ENCODE measurements at places on chromosomes 5 and 9.
A peak's percentile ranks its signal among the peaks of the same experiment; 100 is the strongest.

DNA sequence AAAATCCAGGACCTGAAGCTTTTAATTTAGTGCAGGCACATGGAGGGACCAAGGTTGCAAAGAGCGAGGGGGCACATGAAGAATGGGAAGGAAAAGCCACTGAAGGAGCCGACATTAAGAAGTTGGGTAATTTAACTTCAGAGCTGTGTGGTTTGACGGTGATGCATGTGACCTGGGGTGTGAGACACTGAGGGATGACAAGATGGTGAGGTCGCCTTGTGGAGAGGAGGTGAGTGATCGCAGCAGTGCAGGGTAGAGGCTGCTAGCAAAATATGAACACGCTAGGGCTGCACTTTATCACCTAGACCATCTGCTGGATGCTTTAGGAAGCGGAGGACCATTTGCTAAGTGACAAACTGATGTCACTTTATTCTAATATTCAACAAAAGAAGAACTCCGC, 339.0 kb upstream of the KIF2A start:
- DNase-seq, result no peak

DNA sequence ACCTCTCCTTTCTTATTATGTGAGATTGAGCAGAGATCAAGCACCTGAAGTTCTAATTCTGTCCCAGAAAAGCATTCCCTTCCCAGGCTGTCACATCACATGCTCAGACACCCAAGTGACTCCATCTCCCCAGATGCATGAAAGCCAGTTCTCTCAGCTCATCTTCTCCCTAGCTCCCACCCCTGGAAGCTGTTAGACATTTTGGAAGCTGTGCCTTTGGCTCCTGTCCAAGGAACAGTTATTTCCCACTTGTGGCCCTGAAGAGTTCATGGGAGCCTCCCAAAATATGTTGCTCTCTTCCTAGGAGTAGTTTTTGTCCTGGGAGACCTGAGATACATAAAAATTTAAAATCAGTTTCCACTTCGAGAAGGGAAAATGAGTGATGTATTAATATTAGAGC, 161.4 kb upstream of the GAS1 start:
- no peak for DNase-seq

DNA sequence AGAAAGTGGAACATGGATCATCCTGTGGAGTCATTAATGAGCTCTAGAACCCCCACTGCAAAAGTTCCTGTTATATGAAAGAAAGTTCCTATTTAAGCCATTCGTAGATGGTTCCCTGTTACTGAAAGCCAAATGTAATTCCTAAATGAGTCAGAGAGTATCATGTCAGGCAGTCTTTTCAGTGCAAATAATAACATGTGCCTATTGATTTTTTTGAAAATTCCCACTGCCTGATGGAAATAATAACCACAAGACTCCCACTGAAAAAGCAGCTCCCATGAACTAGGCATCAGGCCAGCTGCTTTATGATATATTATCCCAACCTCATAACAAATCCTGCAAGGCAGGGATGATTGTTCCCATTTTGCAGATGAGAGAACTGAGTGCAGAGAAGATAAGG, 217.2 kb downstream of the DAB2IP start:
- DNase-seq, result no peak

GRCh38 chr9:133160742-133161546, 2.8 kb downstream of the GBGT1 start:
- DNase-seq, result peak; percentile 36

- no peak for DNase-seq
Observed at GRCh38 chr5:68555907-68556681, 340.5 kb downstream of the PIK3R1 start.

- DNase-seq, result no peak
Observed at GRCh38 chr5:116509483-116510244, 65.0 kb downstream of the SEMA6A start.

- peak; percentile 11 for DNase-seq
Observed at GRCh38 chr5:173757403-173758209, 130.5 kb upstream of the CPEB4 start.

DNA sequence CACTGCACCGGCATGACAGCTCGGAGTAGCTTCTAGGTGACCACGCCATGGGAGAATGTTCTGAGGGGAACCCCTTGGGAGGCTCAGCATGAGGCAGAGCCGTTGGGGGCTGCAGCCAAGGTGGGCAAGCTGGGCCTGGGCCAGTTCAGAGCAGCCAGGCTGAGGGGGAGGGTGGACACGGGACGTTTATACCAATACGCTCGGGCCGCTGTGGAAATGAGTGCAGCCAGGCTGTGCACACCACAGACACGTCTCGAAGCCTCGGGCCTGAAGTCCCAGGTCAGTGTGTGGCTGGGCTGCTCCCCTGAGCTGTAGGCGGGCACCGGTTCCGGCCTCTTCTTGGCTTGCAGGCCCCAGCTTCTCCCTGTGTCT, 28.9 kb upstream of the SLC12A7 start:
- DNase-seq, result no peak

GRCh38 chr9:22088717-22089061, 79.6 kb upstream of the CDKN2B start:
- no peak for DNase-seq

GRCh38 chr9:21967169-21967568, 27.0 kb downstream of the CDKN2A start:
- no peak for DNase-seq

DNA sequence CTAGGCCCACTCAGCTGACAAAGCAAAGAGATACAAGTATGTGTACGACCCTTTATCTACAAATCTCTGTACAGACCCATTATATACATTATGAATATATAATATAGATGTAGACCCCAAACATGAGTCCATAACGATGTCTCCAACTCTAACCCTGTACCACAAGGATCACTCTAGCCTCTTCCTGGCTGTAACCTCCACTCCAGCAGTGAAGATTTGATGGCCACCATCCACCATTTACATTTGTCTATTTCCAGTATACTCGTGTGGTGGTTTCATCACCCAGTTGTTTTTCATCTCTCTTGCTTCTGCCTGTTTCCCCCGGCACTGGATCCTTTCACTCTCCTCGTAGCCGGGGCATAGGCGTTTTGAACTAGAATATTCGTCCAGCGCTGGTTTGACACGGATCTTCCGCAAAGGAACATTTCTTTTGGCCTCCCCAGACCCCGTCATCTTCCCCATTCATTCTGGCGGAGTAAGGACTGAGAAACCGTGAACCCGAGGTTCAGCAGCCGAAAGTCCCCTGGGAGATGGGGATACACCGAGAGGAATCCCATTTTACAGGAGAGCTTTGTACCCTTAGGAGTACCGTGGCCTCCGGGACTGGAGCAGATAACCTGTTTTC, 828 bp upstream of the TRIO start:
- no peak for DNase-seq

- no peak for DNase-seq
Observed at GRCh38 chr5:80343067-80343466, 23.3 kb downstream of the SPZ1 start.

- no peak for DNase-seq
Observed at GRCh38 chr5:145316282-145316681, 518.9 kb downstream of the PRELID2 start.

DNA sequence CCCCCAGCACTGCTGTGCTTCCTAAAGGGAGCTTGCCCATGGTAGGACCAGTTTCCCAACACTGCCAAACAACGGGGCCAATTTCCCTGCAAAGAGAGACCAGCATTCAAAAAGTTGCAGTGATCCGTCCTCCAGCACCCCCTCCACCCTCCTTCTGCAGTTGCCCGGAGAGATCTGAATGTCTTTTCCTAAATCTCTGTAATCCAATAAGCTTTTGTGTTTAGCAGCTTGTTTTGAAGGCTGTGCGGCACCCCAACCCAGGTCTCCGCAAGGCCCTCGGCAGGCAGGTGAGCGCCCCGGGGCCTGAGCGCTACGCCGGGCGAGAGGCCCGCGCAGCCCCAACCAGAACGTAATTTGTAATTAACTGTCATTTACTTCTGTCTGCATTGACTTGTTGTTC, 366.9 kb upstream of the IRX2 start:
- no peak for DNase-seq

DNA sequence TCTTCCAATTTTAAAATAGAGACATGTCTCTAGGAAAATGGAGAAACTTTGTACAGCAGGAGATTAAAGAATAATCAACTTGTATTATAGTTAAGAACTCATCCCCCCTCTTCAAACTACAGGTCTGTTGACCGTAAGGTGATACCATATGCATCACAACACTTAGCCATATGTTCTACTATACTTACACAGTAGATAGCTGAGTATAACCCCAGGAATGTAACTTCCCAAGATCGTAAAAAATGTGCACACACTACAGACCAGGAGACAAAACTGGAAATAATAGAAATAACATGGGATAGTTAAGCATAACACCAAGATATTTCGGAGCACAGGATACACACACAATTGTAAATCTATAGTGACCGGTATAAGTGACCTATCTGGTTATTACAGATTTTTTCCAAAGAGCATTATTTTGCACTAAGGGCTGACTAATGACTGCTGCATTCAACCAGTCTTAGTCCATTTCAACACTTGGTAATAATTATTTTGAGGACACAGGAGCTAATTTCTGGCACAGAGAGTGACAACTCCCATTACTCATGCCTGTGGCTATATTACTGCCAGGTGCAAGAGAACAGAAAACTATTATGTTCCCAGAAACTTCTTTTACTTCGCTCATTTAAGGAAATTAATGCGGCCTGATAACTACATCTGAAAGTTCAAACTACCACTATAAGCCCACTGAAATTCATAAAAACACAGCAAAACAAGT, 15.4 kb upstream of the ZNF622 start:
- DNase-seq, result no peak

GRCh38 chr9:125663127-125663526, 43.9 kb downstream of the MAPKAP1 start:
- DNase-seq, result no peak

DNA sequence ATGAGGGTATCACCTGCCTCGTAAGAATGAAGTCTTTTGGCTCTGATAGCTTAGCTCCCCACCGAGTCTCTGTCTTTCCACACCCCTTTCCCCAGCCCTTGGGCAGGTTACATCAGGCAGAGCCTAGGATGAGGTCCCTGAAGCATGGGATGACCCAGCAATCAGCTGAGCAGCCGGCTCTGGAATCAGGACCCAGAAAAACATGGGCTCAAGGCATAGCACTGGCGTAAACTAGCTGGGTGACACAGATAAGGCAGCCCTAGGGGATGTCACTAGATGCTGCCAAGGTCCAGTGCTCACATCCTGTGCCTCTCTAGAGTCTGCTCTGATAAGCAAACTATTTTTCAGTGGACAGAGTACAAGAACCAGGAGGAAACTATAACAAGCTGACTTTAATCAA, 26.6 kb downstream of the IDNK start:
- DNase-seq, result no peak

DNA sequence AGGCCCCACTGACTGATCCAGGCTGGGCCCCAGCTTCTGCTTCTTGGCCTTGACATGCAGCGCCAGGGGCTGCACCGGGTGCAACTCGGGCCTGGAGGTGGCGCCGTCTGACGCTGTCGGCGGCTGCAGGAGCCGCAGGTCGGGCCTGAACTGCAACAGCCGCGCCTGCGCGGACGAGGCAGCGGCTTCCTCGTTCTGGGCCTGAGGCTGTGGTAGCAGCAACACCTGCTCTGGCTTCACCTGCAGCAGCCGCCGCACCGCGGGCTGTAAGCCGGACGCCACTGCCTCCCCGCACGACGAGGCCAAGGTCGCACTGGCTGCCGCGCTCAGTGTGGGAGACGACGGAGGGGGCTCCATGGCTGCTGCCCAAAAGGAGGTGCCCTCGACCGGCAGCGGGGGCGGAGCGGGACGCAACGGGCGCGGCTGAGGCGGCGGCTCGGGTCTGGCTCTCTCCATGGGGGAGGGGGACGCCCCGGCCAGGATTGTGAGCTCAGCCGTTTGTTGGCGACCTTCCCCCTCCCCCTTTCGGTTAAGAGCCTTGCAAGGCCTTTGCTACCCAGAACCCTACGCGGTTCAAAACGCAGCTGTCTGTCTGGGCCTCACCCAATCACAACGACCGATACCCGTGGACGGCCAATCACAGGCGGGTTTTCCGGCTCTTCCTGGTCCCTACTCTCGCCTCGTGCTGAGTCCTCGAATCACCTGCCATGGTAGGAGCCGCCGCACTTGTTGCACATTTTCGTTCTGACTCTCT, 438 bp downstream of the SOX30 start:
- DNase-seq, result no peak

DNA sequence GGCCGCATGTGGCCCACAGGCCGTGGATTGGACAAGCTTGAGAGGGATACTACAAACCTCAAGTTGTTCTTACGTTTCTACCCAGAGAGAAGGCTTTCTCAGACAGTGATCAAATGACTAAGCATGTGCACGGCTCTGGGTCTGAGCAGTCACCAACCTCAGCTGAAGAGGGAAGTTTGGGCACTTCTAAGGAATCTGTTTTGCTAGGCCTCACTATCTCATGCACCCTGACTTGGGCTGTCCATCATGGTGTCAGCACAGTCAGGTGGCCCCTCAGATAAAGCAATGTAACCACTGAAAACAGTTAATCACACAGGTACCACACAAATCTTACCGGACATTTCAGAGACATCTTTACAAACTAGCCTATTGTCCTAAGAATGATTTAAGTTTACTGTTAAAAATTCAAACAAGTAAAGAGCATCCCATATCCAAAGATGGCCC, 24.6 kb downstream of the CSF2 start:
- no peak for DNase-seq

DNA sequence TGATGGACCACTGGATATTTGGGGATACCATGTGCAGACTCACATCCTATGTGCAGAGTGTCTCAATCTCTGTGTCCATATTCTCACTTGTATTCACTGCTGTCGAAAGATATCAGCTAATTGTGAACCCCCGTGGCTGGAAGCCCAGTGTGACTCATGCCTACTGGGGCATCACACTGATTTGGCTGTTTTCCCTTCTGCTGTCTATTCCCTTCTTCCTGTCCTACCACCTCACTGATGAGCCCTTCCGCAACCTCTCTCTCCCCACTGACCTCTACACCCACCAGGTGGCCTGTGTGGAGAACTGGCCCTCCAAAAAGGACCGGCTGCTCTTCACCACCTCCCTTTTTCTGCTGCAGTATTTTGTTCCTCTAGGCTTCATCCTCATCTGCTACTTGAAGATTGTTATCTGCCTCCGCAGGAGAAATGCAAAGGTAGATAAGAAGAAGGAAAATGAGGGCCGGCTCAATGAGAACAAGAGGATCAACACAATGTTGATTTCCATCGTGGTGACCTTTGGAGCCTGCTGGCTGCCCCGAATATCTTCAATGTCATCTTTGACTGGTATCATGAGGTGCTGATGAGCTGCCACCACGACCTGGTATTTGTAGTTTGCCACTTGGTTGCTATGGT, 54.5 kb upstream of the HNRNPA0 start:
- DNase-seq, result no peak

- DNase-seq, result no peak
Observed at GRCh38 chr5:18745042-18745987, 1111.1 kb downstream of the TAF11L14 start.

- peak; percentile 83 for DNase-seq
Observed at GRCh38 chr9:130042885-130043653, at the start of gene FNBP1. Gene FNBP1 (minus strand): TSS chr9:130043189. CDS start chr9:130042975, 214 bp downstream.

- no peak for DNase-seq
Observed at GRCh38 chr9:82057805-82058204, 69.2 kb downstream of the SPATA31D1 start.

DNA sequence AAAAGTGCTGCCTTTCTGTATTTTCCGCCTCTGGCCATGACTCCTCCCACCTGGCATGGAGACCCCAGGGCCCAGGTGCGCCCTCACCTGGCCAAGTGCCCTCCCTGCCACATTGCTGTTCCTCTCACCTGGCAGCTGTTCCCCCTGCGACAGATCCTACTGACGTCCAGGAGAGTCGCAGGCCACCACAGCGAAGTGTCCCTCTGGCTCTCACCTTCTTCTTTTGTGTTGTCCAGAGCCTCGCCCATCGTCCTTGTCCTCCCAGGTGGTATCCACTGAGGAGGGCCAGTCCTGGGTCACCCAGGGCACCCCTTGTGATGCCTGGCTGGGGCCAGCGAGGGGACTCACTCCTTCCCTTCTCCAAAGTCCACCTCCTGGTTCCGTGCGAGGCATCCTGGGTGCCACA, 2.6 kb downstream of the NKD2 start:
- DNase-seq, result no peak

Data from midbrain (tissue), 1 donor.